ENCODE measurements at places on chromosomes 5 and 9.

DNA sequence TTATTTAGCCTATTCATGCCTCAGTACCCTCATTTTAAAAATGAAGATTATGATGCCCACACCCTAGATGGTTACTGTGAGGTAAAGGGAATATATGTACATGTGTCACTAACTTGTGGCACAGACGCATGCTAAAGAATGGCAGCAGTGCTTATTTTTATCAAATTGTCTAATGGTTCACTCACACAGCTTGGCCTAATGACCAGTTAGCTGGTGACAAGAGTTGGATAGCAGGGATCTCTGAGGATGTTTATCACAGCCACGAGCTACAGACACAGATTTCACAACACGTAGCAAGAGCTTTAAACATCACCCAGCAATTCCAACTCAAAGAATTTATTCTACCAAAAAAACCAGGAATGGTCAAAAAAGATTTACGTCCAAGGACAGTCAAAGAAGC, 7.2 kb downstream of the BAG1 start:
- no peak for DNase-seq

DNA sequence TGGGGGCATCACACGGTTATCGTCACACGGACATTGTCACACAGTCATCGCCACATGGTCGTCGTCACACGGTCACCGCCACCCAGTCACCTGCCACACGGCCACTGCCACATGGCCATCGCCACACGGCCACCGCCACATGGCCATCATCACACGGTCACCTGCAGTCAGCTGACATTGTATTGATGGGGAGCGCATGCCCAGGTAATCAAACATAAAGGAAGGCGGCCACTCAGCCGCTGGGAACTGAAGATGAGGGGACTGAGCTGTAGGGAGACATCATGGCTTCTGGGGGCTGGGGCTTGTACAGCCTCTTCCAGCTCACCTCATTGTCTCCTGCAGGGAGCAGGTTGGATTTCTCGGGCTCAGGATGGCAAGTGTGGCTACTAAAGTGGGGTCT, 49.2 kb downstream of the MRPL36 start:
- DNase-seq, result no peak

DNA sequence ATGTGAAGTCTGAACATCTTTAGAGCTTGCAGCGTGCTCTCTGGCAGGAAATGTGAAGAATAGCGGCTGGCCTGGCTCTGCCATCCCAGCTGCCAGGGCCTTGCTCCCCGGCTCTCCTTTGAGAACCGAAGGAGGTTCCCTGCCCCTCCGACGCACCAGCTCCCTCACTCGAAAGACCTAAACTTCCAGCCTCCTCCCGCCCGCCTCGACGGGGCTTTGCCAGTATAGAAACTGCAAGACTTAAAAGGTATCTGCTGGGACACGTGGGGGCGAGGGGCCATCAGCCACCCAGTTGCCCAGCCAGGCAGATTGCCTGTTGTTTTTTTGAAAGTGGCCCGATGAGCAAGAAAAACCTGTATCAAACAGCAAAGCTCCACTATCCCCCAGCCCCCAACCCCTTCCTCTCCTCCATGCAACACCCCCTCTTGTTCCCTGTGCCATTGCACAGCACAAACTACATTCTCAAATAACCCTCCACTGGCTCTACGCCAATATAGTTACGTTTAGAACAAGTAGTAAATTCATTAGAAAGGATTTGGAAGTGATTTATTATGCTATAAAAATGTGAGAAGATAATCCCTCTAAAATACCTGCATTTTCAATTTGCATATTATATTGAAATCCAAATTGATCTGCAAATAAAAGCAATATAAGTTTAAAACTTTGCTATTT, 331.9 kb downstream of the MED10 start:
- no peak for DNase-seq

GRCh38 chr5:126335886-126336285, 87.3 kb upstream of the GRAMD2B start:
- DNase-seq, result no peak

DNA sequence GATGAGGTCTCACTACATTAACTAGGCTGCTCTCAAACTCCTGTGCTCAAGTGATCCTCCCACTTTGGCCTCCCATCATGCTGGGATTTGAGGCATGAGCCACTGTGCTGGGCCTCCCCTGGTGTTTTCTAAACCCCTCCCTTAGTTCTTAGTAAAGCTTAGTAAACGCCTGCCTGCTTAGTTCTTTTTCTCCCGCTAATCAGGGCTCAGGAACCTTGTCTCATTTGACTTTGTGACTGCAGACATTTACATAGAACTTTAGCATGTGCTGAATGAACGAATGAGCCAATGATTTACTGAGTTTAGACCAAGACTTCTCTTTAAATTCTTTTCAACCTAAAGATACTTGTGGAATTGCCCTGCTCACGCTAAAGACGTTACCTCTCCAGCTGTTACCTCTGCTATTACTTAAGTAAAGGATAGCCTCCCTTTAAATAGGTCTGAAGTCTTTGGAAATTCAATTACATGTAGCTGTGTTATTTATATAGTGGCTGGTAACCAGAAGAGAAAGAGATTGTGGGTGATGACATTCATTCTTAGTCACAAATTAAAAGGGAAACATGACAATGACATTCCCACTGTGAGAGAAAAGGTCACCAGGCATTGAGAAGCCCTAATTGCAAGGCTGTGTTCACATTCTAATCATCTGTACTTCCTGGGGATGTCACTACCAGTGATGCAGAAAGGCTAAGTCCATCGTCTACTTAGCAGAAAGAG, 18.6 kb upstream of the SUSD1 start:
- DNase-seq, result no peak

- DNase-seq, result no peak
Measured at GRCh38 chr9:88342246-88342645, 46.0 kb upstream of the SPIN1 start.

DNA sequence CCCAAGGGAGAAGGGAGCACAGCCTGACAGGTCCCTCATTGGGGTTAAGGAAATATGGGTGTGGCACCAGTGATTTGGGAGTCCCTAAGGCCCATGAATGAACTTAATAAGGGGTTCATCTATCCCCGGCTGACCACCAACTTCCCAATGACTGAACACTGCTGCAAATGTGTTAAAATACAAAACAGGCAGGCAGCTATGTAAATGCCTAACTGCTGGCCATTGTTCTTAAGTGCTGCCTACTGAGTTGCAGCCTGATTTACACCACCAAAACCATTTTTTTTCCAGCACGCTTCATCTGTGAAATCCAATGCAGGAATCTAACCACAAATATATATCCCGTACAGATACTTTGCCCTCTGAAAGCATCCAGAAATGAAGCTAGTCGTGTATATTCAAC, 478.5 kb downstream of the PTPRD start:
- no peak for DNase-seq

DNA sequence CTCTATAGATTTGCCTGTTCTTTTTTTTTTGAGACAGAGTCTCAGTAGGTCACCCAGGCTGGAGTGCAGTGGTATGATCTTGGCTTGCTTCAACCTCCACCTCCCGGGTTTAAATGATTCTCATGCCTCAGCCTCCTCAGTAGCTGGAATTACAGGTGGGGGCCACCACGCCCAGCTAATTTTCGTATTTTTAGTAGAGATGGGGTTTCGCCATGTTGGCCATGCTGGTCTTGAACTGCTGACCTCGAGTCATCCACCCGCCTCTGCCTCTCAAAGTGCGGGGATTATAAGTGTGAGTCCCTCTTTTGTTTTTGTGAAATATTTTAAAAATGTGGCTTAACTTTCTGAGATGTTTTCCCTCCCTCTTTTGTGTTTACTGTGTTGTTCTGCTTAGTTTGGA, 29.2 kb downstream of the HSPA4 start:
- DNase-seq, result no peak

- DNase-seq, result no peak
Measured at GRCh38 chr5:143733665-143734455, 78.1 kb upstream of the HMHB1 start.

DNA sequence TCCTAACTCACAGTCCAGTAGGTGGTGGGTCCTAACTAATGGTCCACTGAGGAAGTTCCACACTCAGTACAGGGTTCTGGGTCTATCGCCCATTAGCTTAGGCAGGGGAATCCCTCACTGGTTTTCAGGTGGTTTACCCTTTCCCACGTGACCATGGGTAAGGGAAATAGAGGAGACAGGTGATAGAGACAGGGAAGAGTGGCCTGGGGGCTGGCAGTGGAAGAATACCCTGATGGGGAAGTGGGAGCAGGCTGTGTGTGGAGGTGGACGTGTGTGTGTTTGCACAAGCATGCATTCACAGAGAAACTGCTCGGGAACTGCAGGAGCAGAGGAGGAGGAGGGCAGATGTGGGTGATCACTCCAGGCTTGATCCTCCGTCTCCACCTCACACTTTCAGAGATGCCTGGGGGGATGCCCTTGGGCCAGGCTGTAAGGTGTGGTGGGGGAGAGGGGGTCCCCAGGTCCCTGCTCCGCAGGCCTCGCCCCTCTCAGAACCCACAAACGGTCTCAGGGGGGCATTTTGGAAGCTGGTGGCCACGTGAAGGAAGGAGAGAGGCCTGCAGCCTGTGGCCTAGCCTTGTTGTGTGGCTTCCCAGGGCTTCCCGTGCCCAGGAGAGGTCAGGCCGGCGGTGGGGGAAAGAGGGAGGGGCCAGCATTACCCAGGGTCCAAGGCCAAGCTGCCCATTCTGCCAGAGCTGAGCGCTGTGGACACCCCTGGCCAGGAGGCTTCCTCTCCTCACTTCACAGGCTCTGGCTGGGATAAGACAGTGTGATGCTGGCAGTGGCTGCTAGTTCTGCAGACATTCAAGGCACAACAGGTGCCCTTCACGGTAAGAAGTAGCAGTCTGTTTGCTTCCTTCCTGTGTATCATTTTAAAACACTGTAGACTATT, 80.0 kb downstream of the OTULIN start:
- no peak for DNase-seq

DNA sequence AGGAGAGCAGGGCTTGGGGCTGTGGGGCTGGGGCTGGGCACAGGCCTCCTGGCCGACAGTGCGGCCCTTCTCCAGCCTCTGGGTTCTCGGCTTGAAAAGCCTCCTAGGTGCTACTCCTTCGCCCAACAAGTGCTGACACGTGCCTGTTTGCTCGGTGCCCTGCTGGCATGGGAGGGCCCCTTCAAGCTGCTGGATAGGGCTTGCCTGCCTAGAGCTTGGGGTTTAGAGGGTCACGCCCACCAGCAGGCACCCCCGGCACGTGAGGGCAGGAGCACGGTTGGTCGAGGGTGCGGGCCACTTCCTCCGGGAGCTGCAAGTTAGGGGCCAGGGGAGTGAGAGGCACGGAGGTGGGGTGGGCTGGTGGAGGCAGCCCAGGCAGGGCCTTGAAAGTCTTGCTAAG, 106.2 kb downstream of the RXRA start:
- DNase-seq, result no peak

DNA sequence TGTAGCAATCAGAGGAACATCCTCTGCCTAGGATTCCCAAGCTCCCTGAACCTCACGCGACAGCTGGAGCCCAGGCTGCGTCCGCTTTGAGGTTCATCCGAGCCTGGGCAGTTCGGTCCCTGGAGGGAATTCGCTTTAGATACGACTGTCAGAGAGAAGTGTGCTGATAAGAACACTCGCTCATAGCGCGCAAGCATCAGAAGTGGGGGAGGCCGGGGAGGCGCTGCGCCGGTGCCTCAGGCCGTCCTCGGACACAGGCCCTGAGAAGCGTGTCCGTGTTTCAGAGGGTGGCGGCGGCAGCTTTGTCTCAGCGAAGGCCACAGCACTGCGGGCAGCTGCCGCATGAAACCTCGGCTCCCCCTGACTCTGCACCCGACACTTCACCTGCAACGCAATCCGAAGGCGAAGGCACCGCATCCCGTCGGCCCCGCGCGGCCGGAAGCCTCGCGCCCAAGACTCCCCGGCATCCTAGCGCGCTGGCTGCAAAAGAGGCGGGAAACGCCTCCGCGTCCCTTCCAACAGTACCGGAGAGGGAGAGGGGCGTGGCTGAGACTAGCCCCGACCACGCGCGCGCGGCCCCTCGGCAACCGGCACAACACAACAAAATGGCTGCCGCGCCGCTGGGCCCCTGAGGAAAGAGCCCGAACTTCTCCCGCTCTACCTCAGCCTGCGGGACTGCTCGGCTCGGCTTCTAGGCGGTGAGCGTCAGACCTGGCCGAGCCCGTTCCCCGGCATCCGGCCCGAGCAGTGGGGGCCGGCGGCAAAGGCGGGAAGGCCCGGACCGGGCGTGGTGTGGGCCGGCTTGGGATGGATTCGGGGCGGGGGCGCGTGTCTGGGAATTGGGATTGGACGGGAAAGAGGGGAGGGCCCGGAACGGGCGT, at the start of gene CNTRL:
Gene CNTRL, plus strand, starts transcription at position 586 of the 881 bp plus-strand sequence. CDS start 13,372 bp downstream, outside the sequence.
- no peak for DNase-seq

GRCh38 chr5:147578228-147579024, 68.6 kb upstream of the DPYSL3 start:
- DNase-seq, result no peak

GRCh38 chr9:10048994-10049393, 563.8 kb downstream of the PTPRD start:
- no peak for DNase-seq

GRCh38 chr9:79471580-79472543, 99.9 kb upstream of the TLE4 start:
- DNase-seq, result no peak

DNA sequence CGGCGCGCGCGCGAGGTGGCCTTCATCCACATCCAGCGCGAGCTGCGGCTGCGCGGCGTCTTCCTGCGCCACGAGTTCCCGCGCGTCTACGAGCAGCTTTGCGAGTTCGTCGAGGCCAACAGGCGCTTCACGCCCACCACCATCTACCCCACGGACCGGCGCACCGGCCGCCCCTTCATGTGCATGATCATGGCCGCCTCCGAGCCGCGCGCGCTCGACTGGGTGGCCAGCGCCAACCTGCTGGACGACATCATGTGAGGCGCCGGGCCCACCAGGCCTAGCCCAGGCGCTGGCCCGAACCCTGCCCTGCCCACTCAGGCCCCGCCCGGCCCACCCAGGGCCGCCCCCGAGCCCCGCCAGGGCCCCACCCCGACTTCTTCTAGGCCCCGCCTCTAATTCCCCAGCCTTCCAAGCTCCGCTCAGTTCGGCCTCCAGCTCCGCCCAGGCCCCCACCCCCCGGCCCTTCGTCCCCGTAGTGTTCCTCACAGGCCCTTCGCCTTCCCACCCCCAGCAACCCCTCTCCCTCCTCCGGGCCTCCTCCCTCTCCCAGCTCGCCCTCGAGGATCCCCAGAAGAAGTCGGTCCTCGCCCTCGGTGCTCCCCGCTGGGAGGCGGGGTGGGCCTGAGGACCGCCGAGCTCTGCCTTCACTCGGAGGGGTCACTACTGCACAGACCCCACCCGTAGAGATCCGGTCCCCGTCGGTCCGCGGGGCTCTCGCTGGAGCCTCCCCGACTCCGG, 2.0 kb upstream of the PHPT1 start:
- no peak for DNase-seq

GRCh38 chr9:100432736-100433135, 5.8 kb downstream of the MSANTD3 start:
- DNase-seq, result no peak

GRCh38 chr9:108963459-108964143, 29.4 kb downstream of the ABITRAM start:
- no peak for DNase-seq

GRCh38 chr9:126671381-126671831, 57.7 kb downstream of the LMX1B start:
- DNase-seq, result no peak

GRCh38 chr9:14433351-14434157, 119.6 kb upstream of the NFIB start:
- DNase-seq, result no peak

GRCh38 chr5:143194206-143194605, 209.3 kb downstream of the NR3C1 start:
- no peak for DNase-seq

Measured in iPS DF 6.9 (cell line).